Activated CD4-positive, alpha-beta T cell treated with anti-CD3 and anti-CD28 coated beads for 36 hours (primary cell): ENCODE measurements at places on chromosomes 2 and 18. TPM values are rescaled to one million over a fixed set of nuclear protein-coding genes. Genes with fewer than 3 reads are reported as not detected.

The FAP gene
- not detected for total RNA-seq

The WNT10A gene
- 6.0 TPM for total RNA-seq

The PIEZO2 gene
- total RNA-seq = not detected

The NGEF gene
- 1.5 TPM for total RNA-seq

The TUBB8B gene
- not detected for total RNA-seq
